ENCODE measurements at places on chromosomes 3 and 15.
A peak's percentile ranks its signal among the peaks of the same experiment; 100 is the strongest.

- DNase-seq: peak; percentile 40
Observed at GRCh38 chr3:111811811-111812210, 47.3 kb upstream of the PHLDB2 start.

- DNase-seq: peak; percentile 36
Observed at GRCh38 chr15:76636059-76636458, 269.1 kb downstream of the SCAPER start.

GRCh38 chr3:43346978-43347749 is 60.8 kb downstream of the SNRK start:
- DNase-seq: no peak

DNA sequence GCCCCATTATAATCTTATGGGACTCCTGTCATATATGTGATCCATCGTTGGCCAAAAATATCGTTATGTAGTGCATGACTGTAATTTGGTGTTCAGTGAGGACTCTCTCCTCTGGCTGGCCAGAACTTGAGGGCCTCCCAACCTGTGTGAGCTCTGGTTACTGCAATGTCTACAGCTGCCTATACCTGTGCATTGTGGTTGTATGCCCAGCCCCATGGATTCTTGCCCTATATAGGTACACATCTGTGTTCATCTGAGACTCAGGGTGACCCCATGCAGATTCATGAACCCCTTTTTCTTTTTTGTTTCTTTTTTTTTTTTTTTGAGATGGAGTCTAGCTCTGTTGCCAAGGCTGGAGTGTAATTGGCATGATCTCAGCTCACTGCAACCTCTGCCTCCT is 32.6 kb upstream of the KLF13 start:
- DNase-seq: no peak

DNA sequence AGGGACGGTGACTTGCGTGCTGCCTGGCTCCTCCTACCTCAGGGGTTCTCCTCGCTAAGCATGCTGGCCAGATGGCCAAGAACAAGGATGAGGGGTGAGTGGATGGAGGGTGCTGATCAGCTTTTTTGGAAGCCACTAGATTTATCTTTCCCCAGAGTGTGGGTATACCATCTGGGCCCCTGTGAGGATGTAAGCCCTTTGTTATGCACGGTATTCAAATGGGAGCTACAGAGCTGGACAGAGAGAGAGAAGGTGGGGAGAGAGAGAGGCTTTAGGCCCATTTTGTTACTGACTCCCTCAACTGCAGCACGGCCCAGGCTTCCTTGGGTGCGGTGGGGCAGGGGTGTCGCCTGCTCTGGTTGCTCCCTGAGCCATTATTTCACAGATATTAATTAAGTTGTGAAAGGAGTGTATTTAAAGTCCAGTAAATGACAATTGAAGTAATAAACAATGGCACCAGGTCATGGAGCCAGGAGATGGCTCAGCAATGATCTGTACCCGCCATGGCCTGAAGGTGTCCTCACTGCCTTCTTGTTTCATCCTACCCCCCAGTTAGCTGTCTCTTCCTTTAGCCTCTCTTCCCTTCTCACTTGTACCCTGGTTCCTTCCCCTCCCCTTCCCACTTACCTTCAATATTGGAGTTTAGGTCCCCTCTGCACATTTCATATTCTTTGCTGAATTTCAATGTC is 158.0 kb downstream of the CLSTN2 start:
- DNase-seq: no peak

GRCh38 chr3:24128199-24129005 is 183.3 kb downstream of the NR1D2 start:
- peak; percentile 52 for DNase-seq

GRCh38 chr3:72543246-72543645 is 305.0 kb downstream of the SHQ1 start:
- no peak for DNase-seq

DNA sequence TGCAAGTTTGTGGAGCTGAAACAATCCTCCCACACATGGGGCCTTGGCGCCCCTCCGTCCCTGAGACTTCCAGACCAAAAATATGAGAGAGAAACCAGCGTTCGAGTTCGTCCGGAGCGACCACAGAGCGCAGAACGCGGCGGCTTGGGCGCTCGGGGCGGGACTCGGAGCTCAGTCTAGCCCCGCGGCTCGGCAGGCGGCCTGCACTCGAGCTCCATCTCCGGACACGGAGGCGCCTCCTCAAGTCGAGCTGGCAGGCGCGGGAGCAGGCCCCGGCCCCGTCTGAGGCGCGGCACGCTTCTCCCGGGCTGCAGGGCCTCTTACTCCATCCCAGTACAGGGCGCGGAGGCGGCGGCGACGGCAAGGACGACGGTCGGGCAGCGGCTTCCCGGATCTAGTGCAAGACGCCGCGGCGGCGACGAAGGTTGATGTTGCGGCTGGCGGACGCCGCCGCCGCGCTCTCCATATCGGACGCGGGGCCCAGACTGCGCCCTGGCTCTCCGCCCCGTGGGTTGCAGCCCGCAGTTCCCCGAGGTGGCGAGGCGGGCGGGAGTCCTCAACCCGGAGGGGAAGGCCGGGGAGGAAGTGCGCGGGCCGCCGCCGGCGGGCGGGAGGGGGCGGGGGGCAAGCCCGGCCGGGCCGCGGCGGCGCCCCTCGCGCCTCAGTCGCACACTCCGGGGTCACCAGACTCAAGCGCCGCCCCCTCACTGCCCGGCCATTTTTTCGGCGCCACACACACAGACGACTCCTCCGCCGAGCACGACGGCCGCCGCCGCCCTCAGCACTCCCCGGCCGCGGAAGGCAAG is 674 bp downstream of the MSL2 start:
- peak; percentile 77 for DNase-seq

GRCh38 chr3:182803596-182803995 is 10.3 kb downstream of the ATP11B start:
- DNase-seq: no peak

DNA sequence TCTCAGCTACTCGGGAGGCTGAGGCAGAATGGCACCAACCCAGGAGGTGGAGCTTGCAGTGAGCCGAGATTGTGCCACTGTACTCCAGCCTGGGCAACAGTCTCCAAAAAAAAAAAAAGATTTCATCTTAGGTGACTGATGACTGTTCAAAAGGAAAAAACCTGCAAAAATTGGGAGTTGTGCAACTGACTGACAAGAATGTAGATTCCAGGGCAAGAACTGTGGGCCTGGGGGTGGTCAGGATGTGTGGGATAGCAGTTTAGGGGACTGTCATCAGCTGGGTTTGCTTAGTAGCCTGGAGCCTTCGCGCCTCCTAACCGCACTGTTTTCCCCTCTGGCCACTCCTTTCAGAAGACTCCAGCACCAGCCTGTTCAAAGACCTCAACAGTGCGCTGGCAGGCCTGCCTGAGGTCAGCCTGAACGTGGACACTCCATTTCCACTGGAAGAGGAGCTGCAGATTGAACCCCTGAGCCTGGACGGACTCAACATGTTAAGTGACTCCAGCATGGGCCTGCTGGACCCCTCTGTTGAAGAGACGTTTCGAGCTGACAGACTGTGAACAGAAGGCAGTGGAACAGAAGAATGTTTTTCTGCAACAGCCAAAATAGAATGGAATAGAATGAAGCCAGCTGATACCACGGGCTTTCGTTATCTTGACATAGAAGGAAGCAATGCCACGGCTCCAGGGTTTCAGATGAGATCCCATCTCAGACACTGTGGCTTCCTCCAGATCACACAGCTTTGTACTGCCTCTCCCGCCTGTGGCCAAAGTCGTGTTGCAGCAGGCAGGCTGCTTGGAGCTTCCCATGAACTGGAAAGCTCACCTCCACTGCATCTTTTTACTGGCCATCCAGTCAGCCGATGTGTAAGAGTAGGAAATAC is 75.3 kb upstream of the BLM start:
- DNase-seq: no peak

DNA sequence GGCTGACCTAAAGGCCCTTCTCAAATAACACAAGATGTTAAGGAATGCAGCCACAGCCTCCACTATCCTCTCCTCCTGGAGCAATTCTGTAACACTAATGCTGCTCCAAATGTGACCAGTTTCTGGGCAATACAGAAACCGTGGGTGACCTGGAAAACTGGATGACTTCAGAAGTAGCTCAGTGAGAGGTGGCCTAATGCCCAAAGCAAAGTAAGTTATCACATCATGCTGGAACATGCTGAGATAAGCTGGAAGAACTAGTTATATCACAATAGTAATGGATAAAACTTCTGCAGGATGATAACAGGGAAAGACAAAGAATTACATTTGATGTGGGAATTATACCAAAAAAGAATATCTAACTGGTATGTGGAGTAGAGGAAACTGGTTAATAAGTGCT is 72.0 kb downstream of the DHX30 start:
- no peak for DNase-seq

DNA sequence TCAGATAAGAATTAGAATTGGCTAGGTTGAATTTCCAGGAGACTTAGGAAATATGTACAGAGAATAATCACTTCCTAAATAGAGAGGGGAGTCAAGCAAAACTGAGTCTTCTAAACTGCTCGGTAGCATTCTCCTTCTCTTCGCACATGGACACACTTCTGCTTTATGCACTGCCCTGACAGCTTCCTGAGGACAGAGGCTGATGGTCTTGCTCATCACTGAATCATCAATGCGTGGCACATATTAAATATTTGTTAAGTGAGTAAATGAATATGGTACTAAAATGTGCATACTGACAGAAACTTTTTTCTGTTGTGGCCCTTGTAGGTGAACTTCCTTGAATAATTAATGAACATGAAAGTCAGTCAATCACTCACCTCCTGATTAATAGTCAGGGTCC is 315.5 kb downstream of the FHIT start:
- DNase-seq: peak; percentile 92

- DNase-seq: no peak
Observed at GRCh38 chr3:59979542-59979941, 929.7 kb upstream of the CFAP20DC start.

- peak; percentile 5 for DNase-seq
Observed at GRCh38 chr3:171225708-171226107, 199.2 kb upstream of the SLC2A2 start.

DNA sequence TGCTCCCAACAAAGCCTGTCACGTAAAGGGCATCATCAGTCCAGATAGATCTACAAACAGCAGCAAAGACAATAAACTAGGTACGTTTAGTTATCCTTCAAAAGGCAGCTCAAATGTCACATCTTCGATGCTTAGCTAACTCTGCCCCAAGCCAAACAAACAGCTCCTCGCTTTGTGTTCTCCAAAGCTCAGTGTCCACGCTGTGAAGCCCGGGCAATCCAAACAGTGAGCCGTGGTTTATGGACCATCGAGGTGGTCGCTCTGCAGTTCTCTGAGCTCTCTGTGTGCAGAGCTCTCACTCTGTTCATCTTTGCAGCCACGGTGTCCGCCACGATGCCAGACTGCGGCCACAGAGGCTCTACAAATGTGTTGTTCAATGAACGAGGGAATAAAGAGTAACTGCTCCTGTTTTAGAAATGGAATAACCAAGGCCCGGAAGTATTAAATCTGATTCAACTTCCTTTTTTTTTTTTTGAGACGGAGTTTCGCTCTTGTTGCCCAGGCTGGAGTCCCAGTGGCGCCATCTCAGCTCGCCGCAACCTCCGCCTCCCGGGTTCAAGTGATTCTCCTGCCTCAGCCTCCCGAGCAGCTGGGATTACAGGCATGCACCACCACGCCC is 117.2 kb upstream of the FAM174B start:
- no peak for DNase-seq
